ENCODE measurements at places on chromosomes 1 and 21.

DNA sequence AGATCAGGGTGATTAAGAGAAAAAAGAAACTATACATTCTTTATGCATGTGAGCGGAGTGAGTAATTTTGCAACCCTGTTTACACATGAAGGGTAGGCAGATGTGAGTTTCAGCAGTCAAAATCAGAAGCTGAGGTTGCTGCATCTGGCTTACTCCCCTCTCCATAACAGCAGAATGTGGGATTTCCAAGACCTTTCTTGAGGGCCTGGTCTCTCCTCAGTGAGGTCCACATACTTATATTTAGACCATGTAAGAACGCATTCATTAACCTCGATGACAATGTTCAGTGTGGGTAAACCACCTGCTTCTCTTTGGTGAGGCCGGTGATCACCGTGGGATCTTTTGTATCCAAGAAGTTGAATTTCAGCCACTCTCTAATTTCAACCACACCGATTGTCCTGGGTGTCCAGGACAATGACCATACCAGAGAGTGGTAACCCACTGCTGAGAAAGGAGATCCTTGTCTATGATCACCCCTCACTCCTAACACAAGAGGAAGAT is 18.7 kb upstream of the RAP1A start:
- peak; percentile 41 for DNase-seq

GRCh38 chr1:221611656-221612046 is 130.2 kb downstream of the DUSP10 start:
- no peak for DNase-seq

DNA sequence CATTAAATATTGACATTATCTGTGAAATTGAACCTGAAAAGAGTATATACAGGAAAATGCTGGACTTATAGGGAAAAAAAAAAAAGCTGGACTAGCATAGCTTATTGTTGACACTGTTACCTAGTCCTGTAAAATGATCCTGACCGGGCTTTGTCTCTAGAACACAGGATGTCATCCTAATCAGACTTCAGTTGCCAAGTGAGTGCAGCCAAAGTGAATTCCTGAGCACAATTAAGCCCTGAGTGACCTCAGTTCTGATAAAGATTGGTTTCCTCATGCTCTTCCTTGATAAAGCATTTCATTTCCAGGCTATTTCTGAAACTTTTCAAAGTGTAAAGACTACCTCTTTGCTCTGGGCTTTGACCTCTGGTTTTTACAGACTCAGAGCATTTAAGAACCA is 19.8 kb downstream of the SELP start:
- DNase-seq: no peak

GRCh38 chr1:228875741-228876140 is 140.5 kb downstream of the RHOU start:
- no peak for DNase-seq

GRCh38 chr1:91505086-91505485 is 4.4 kb downstream of the CDC7 start:
- DNase-seq: no peak

DNA sequence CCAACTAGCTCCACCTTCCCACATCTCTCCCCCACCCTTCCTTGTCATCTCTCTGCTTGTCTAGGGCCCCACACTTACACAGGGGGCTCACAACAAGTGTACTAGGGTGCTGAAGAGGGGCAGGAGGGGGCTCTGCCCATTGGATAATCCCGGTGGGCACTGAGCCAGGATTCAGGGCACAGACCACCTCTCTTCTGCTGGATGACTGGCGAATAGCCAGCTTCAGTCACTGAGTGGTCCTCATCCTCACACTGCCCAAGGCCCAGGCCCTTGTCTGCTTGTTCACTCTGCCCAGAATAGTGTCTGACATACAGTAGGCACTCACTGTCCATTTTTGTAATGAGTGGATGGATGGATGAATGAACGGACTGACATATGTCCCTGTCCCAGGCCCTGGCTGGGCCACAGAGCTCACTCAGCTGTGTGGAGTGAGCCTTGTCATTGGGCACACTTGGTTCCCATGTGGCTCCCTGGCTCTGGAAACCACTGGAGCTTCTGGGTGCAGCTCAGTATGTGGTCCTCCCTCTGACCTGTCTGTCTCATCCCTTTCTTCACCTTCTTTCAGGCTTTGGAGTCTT is 36.6 kb downstream of the FOXO6 start:
- no peak for DNase-seq

- no peak for DNase-seq
Measured at GRCh38 chr1:163320891-163321290, 863 bp upstream of the NUF2 start.

GRCh38 chr1:156194300-156194652 is 372 bp downstream of the SLC25A44 start:
- DNase-seq: no peak

DNA sequence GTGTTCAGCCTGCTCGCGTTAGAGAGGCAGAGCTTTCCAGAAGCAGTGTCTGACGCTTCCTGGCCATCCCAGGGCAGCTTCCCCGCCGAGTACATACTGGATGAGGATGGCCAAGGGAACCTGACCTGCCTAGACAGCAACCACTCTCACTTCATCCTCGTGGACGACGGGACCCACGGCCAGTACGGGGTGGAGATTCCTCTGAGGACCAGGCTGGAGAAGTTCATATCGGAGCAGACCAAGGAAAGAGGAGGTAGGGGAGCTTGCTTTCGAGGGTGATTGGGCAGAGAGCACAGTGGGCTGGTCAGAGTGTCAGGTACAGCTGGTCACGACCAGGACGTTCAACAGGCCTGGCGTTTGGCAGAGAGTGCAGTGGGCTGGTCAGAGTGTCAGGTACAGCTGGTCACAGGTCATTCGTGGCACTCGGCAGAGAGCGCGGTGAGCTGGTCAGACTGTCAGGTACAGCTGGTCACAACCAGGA is 22.4 kb downstream of the TRPM2 start:
- no peak for DNase-seq

GRCh38 chr21:45265721-45266517 is 21.8 kb downstream of the POFUT2 start:
- DNase-seq: no peak

DNA sequence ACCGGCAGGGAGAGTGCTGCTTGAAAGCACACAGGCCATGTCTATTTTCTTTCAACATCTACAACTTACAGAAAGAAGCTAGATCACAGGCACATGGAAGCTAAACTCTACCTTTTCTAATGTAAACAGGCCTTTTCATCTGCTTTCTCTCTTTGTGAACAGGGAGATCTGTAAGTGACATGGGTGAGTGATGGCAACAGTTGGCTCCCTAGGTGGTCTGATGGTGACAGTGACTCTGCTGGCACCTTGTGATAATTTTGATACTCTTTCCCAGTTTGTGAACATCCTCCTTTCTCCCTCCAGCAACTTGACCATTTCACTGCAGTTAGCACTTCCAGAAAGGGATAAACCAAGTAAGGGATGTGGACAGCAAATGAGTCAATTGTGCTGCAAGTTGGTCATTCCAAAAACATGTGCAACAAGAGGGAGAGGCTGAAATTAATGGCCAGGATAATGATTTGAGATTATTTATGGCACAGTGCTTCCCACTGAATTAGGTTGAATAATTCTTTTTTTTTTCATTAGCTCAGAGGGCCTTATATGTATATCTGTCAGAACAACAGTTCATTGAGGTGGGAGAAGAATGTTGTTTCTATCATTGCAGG is 89.5 kb downstream of the XCL2 start:
- DNase-seq: no peak

DNA sequence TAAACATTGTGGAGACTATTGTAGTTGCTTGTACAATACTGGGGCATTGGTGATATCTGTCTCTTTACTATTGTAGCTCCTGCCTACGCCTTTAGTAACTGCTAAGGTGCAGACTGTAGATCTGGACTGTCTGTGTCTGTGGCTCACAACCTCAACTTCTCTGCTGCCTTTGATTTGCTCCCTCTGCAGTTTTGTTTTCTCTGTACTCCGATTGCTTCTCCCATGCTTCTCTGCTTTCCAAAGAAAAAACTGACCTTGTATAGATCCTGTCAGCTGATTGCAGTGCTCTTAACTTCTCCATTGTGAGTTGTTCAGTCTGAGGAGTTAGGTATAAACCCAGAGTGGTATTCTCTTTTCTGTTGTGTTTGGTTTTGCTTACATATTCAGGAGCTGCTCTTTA is 15.3 kb downstream of the MAGI3 start:
- no peak for DNase-seq

DNA sequence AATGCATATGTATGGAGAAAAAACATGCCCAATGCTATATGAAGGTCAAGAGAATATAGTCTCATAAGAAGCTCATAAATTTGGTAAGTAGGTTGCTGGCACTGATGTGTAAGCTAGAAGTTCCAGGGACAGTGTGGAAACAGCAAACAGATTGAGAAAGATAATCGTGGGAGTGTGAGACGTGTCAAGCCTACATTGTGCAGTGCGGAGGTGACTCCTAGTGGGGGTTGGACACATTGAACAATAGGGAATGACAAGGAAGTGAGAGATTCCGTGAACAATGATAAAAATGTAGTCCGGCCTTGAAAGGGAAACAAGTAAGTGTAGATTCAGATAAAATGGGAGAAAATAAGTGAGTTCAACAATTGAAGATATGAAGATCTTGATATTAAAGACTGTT is 788.4 kb upstream of the PRMT6 start:
- DNase-seq: peak; percentile 6

GRCh38 chr1:228801068-228801467 is 65.8 kb downstream of the RHOU start:
- no peak for DNase-seq

GRCh38 chr1:145871994-145872924 is 13.4 kb upstream of the PIAS3 start:
- DNase-seq: no peak

- DNase-seq: no peak
Measured at GRCh38 chr1:217138799-217139466, 415.7 kb upstream of the ESRRG start.

DNA sequence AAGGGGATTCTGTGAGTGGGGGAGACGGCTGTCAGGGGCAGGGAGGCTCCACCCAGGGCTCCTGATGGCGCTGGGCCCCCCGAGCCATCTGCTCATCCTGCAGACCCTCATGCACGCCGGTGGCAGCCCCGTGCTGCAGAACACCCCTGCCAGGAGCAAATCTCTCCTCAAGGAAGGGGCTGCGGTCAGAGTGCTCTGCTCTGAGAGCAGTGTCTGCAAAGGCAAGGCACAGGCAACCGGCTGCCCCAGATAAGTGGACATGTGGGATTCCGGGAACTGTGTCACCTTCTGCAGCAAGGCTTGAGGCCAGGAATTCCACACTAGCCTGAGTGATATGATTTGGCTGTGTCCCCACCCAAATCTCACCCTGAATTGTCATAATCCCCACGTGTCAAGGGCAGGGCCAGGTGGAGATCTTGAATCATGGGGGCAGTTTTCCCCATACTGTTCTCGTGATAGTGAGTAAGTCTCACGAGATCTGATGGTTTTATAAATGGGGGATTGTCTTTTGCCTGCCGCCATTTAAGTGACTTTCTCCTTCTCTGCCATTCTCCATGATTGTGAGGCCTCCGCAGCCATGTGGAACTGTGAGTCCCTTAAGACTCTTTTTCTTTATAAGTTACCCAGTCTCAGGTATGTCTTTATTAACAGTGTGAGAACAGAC is 101.0 kb downstream of the PDE9A start:
- no peak for DNase-seq

GRCh38 chr1:61083807-61084440 is 1.6 kb downstream of the NFIA start:
- DNase-seq: peak; percentile 12

GRCh38 chr1:51488372-51489050 is 30.6 kb downstream of the EPS15 start:
- DNase-seq: peak; percentile 40

GRCh38 chr1:47996060-47996405 is 1.2 kb downstream of the TRABD2B start:
- no peak for DNase-seq

DNA sequence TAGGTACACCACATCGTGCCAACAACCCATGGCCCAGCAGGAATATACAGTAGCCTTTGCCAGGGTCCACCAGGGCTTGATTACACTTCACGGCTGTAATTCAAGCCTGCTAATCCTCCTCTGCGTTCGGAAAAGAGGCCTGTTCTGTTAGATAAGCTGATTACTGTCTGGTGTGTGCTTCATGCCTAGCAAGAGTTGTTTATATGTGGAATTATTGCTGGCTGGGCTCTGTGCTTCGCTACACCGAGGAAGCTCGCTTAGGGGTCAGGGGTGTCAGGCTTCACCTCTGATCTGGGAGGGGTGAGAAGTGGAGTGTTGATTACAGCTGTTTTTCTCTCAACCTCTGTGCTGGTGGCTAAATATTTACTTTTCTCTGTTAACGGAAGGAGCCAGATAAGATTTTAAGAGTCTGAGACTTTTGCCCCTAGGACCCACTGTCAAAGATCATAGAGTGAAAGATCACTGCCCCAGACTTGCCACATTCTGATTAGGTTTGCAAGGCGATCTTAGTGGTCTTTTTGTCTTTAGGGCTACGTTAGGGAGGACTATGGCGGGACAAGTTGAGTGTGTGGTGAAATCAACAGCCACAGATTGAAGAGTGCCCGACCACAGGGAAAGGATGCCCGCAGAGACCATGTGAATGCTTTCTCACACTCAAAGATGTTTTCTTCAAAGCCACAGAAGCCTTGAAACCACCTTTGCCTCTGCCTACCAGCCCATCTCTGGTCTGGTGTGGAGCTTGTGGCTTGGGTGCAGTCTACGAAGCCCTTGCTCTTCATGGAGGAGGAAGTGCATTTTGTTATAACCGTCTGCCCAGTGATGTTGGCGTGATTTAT is 216.1 kb downstream of the PBX1 start:
- no peak for DNase-seq

DNA sequence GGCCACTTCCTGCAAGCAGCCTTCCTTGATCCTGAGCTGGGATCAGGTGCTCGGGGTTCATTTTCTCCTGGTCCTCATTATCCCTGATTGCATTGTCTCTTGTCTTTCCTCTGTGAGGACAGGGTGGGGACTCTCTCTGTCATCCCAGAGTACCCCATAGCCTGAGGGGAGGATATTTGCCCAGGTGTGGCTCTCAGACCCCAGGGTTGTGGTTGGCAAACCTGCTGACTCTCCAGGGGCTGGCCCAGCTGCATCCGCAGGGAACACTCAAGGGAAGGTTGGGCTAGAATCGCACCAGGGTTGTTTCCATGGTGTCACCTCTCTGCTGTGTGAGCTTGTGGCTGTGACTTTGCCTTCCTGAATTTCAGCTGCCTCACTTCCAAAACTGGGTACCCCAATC is 276.8 kb upstream of the C1orf174 start:
- no peak for DNase-seq

DNA sequence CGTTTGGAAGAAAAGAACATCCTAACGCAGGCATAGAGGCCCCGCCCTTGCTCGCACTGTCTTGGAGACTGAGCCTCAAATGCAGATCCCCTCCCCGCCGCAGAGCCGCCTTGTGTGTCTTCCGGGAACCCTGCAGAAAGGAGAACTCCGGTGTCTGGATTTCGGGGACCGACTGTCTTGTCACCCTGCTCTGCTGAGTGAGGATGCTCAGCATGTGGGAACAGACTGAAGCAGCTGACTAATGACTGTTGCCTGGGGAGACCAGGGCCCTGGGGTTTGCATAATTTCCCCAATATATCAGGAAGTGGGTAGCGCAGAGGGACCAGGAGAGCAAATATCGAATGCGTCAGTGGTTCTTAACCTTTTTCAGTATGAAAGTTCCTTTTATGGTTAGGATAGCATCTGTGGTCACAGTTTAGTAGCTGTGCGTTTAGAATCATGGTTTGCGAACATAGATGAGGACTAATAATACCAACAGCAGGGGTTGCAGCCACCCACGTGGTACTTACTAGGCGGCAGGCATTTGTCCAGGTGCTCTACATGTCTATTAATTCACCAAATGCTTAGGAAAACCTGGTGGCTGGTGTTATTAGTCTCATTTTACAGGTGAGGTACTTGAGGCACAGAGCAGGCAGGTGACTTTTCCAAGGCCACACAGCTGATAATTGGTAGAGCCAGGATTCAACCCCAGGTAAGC is 14.3 kb downstream of the GPR137B start:
- peak; percentile 85 for DNase-seq

Data from NAMALWA (cell line).